ENCODE measurements at places on chromosomes 5 and 9.

- no peak for DNase-seq
Measured at GRCh38 chr5:156000115-156000514, 326.8 kb upstream of the SGCD start.

GRCh38 chr5:98109561-98110006, 663.9 kb upstream of the RGMB start:
- DNase-seq = peak; percentile 68

DNA sequence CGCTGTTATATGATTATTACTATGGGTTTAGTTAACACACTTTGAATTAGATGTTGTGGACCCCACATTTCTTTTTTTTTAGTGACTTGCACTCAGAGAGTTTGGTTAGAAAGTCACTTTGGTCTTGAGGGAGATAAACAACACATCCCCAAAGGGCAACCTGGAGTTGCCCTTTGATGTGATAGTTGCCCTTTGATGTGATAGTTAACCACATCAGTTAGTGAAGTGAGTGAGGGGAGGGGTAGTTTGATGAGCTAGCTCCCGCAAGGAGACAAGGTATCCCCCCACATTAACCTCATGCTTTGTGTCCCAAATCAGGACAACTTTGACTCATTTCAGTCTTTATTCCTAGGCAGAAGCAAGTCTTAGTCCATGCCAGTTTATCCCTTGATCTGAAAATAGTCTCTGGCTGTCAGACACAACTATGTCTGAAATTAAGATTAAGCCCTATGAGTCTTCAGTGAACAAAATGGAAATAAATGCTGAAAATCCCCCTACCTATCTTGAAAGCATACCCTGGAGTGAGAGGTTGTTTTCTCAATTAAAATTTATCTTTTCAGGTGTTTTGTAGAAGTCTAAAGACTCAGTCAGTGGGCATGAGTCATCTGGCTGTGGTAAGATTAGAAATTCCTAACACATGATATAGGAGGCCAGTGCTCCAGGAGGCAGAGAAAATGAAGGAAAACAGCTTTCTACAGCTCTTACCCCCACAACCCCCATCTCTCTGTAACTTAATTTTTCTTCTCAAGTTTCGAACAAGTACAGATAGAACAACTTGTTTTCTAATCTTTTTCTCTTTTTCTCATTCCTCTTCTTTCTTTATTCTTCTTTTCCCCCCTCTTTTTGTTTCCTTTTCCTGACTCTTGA, 208.9 kb upstream of the DMRTA1 start:
- peak; percentile 73 for DNase-seq

GRCh38 chr9:5269249-5269715, 35.2 kb downstream of the RLN2 start:
- peak; percentile 63 for DNase-seq

- no peak for DNase-seq
Measured at GRCh38 chr5:123083298-123083697, 5.7 kb upstream of the PRDM6 start.

DNA sequence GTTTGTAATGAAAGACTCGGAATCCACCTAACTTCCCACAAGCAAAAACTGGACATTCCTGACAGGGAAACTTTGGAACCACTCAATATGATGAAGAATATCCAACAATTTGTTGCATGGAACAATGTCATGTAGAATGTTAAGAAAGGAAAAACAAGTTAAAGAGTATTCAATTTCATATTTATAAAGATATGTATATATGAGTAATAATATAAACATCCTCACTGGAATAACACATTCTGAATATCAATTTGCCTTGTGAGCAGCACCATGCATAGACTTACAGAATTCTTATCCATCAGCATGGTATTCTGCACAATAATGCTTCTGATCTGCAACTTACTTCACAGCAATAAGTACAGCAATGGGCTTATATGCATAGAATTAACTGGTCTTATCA, 650.3 kb downstream of the SEMA5A start:
- DNase-seq = no peak

DNA sequence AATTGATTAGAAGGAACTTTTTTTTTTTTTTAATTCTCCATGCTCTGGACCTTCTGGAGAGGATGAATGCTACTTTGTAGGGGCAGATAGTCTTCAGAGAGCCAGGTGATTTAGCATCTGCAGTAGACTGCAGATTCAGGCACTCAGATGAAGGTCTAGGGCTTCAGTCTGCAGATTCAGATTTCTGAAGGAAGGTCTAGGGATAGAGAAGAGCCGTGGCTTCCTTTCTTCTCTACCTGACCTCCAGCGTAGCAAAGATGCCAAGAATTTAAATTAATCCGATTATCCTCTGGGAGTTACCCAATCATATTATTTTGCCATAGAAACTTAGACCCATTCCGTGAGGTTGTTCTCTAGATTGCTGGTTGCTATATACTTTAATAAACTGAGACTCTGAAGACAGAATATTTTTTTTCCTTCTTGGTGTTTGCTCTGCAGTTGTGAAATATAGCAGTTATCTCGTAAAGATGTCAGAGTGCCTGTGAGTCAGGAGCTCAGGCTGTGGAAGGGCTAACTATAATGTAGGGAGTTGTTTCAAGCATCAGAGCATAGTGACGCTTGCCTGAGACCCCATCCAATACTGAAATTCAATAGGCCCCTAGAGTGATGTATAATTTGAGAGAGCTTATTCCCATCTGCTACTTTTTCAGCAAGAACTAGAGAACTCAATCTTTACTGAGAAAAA, 132.7 kb upstream of the SLC12A2 start:
- no peak for DNase-seq

GRCh38 chr5:3602785-3603502, 7.3 kb downstream of the IRX1 start:
- DNase-seq = peak; percentile 70

GRCh38 chr5:155783791-155784190, 543.2 kb upstream of the SGCD start:
- no peak for DNase-seq

DNA sequence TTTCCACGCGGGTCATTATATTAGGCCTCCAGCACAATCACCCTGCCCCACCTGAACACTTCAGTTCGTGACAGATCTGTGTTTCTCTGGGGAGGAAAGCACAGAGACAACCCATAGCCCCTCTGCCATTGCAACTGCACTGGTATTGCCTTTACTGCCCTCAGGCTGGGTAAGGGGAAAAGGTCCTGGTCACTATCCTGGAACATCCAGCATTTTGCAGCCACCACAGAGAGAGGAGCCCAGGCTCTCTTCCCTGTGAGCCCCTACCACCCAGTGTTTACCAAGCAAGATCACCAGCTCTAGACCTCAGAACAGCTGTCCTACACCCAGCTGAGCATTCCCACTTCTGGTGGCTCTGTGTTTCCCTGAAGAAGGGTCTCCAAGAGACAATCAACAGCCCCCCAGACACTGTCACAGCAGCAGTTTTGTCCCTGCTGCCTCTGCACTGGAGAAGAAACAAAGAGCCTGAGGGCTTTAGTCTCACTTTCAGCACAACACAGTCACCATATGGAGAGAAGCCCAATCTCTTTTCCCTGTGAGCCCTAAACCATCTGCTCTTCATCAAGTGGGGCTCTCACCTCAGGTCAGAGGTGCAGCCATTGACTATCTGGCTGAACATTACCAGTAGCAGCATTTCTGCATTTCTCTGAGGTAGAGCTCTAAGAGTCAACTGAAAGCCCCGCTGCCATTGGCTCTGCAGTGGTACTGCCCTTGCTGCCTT, 655.2 kb upstream of the FAM174A start:
- no peak for DNase-seq

DNA sequence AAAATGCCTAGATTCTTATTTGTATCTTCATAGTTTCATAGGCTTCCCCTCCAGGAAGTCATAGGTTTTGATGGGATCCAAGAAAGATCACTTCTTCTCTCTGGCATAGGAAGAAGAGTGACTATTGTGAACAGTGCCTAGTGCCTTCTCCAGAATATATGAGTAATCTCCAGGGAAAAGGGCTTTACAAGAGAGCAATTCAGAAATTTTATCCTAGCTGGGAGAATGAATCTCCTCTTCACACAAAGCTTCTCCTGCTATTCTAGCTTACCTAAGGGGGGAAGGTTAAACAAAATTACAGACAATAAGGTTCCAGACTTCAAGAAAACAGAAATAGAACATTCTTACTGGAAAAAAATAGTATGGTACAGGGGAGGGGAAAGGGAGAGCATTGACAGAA, 1193.3 kb upstream of the CDH6 start:
- DNase-seq = no peak

- DNase-seq = no peak
Measured at GRCh38 chr5:80712919-80713318, 58.1 kb upstream of the DHFR start.

DNA sequence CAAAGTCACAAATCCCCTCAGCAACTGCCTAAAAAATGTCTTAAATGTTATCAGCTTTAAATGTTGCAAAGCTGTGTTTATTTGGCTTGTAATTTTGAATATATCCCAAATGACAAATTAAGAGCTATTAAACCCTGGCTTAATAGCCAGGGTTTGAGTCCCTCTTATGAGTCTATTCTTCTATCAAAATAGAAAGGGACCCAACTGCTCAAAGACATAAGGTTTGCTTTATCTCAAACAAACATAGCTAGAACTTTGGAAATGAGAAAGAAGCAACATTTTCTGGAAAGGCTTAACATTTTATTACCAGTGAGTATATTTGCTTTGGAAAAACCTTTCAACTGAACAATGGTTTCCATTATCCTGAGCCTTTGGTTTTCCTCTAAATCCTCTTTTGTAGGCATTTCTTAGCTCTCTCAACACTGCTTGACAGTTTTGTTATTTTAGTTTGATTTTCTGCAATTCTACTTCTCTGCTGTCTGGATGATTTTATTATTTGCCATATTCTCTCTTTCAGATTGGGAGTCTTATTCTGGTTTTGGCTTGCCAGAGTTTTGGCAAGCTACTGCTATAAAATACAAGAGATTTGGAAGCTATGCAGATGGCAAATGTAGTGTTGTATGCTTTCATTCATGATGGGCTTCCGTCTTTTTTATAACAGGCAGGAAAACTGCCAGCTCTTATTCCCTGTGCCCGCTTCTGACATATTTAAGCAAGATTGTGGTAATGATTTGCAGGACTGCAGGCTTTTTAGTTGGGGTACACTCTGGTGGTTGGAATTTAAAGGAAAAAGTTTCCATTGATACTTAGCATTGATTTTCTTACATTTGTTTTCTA, 734.9 kb downstream of the DTWD2 start:
- DNase-seq = no peak

- no peak for DNase-seq
Measured at GRCh38 chr9:4936277-4936676, 48.8 kb upstream of the JAK2 start.

DNA sequence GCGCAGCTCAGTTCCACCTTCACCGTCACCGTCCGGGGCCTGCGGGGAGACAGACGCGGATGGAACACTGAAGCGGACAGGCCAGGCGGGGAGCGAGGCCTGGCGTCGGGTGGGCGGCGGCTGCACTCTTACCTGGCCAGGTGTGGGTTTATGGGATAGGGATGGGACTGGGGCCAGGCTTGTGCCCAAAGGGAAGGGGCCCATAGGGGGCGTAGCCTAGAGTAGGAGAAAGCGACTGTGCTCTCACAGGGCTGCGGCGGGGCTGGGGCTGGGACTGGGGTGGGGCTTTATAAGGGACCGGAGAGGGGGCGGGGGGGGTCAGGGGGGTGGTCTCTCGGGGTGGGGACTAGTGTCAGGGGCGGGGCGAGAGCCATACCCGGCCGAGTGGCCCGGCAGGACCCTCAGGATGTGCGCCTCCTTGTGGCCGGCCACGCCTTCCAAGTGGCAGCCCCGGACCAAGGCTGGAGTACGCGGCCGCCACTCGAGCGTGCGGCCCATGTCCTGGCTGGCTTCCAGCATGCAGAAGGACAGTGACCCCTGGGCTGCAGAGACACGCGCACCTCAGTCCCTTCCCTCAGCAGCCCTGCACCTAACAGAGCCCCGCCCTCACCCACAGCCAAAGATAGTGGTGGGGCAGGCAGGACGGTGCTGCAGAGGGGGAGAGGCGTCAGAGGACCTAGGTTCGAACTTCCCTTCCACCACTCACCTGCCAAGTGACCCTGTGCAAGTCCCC, 22.8 kb downstream of the FPGS start:
- no peak for DNase-seq

DNA sequence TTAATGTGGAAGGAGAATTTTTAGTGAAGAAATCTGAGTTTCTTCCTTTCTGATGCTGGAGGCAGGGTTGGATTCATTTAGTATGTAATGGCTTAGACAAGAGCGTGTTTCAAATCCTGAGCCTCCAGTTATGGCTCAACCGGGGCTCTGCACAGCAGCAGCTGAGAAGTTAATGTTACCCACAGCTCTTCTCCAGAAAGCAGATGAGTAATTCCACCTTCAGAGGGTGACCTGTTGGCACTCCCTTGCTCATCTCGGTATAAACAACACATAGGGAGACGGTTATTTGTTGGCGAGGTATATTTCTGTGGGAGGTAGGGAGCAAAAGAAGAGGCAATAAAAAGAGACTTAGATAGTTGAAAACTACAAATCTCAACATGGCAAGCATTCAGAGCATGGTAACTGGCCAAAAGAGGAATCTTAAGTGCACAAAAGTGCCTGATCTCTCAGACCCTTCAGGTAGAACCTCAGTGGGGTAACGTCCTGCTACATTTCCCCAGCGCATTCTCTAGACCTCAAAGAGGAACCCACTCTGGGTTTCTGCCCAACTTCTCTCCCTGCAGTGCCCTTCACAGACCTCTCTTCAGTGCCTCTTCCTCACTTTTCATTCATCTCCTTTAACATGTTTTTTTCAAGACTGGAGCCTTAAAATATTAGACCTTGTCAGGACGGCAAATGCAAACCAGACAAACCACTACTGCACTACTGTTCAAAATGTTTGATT, 417.5 kb upstream of the ADAMTSL1 start:
- DNase-seq = no peak

DNA sequence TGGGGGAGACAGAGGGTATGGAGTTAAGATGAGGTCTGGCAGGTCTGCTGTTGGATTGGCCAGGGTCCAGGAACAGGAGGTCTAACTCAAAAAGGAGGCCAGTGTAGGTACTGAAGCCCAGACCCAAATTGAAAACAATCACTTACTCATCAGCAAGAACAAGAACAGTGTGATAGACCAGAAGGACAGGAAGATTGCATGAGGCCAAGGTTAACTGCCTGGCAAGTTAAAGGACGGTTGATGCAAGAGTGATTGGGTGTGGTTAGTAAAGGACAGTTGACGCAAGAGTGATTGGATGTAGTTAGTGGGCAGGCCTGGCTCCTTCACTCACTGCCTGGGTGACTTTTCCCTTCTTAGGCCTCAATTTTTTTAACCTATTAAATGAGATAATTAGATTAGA, 132.6 kb downstream of the PDZD2 start:
- no peak for DNase-seq

- DNase-seq = no peak
Measured at GRCh38 chr5:129461711-129462332, 1.7 kb downstream of the ADAMTS19 start.

DNA sequence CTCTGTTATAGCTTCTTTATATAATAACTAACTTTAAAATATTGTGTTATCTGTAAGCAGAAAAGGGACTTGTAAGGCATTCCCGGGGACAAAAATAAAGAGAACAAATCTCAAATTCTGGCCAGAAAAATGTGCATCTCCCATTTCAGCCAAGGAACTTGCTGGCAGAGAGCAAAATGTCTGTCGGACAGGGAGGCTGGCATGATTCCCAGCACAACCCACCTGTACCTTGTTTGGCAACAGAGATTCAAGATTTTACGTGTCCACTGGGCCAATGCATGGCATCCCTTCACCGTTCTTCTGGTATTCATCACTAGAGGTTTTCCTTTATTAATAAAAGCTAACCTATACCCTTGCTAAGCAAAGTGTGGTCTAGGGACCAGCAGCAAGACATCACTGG, 566.6 kb downstream of the PSAT1 start:
- DNase-seq = no peak

GRCh38 chr9:71758277-71758676, 10.0 kb downstream of the CEMIP2 start:
- DNase-seq = no peak
